ENCODE measurements at places on chromosomes 2 and 18.

- DNase-seq, result no peak
Measured at GRCh38 chr2:191748528-191749180, 70.7 kb downstream of the NABP1 start.

- peak; percentile 75 for DNase-seq
Measured at GRCh38 chr2:205675861-205676516, 6.3 kb upstream of the NRP2 start.

DNA sequence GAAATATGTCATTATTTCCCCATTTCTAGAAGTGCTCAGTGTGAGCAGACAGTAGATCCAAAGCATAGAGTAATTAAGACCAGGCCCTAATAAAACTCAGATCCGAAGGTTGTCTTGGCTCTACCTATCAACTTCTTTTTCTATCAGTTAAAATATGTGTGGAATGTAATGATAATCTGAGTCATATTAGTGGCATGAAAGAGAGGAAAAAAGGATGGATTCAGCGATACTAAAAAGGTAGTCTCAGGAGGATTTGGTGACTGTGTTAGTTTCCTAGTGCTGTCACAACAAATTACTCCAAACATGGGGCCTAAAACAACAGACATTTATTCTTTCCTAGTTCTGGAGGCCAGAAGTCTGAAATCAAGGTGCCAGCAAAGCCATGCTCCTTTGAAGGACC lies 103.7 kb upstream of the NABP1 start:
- no peak for DNase-seq

- DNase-seq, result no peak
Measured at GRCh38 chr2:231012463-231012862, 16.5 kb downstream of the SPATA3 start.

GRCh38 chr2:3265471-3265870 lies 112.1 kb downstream of the EIPR1 start:
- DNase-seq, result no peak

- DNase-seq, result no peak
Measured at GRCh38 chr2:73651591-73652230, 9.5 kb upstream of the NAT8 start.

DNA sequence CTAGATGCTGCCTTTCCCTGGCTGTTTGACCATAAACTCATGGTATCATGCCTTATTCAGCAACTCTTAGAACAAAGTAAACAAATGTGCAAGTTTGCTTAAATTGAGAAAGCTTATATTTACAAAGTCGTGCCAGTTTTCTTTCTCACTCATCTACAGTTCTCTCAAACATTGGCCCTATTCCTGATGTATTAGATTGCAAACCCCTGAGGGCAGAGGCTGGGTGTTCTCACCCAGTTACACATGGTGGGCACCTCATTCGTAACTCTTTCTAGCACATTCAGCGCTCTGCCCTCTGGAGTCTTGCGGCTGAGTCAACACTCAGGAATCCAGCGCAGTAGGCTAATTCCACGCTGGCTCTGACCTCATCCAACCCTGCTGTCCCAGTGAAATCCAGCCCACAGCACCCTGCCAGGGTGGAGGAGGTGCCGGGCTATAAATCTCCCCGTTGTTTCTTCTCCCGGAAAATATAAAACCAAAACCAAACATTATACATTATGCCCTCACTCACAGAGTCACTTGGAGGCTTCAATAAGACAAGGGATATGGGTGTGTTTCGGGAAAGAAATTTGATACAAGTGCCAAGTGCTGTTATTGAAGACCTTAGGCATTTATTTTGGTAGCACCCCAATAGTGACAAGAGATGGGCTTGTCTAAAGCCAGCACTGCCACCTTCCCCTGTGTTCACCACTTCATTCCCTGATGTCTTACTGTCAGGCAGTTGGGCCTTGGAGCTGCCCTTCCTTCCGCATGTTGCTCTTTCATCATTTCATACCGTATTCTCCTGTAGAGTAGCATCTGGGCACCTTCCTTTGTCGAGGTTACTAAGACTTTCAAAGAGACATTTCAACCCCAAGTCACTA lies 287.4 kb downstream of the PRKCE start:
- peak; percentile 91 for DNase-seq

GRCh38 chr2:170928036-170928823 lies 823 bp upstream of the GORASP2 start:
- no peak for DNase-seq

DNA sequence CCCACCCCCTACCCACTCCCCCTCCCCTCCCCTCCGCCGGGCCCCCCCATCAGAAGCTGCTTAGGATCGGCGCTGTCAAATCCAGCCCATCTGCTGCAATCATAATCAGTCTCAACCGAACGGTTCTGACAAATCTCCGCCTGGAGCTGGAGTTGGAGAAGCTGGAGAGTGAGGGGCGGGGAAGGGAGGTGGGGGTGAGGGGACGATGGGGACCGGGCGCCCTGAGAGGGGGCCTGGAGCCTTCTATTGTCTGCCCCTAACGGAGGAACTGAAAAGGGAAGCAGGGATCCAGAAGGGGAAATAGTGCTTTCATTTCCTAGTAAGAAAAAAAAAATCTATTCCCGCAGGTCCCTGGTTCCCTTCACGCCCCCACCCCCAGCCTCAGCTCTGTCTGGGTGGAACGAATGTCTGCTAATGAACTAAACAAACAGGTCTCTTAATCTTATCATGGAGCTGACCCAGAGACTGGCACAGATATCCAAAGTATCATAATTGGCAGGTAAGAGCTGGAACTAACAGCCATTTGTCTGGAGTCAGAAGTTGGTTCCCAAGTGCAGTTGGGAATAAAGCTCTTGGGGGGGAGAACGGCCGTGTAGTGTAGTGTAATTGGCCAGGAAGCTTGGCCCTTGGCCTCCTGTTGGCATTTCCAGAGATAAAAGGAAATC lies 301.2 kb downstream of the NCKAP5 start:
- DNase-seq, result no peak

GRCh38 chr18:22846088-22846683 lies 86.9 kb upstream of the RBBP8 start:
- peak; percentile 34 for DNase-seq

- no peak for DNase-seq
Measured at GRCh38 chr2:197934934-197935289, 130.5 kb downstream of the PLCL1 start.

- peak; percentile 43 for DNase-seq
Measured at GRCh38 chr2:188512456-188512855, 220.8 kb downstream of the GULP1 start.

GRCh38 chr2:111118981-111119821 lies 1.5 kb upstream of the BCL2L11 start:
- no peak for DNase-seq

DNA sequence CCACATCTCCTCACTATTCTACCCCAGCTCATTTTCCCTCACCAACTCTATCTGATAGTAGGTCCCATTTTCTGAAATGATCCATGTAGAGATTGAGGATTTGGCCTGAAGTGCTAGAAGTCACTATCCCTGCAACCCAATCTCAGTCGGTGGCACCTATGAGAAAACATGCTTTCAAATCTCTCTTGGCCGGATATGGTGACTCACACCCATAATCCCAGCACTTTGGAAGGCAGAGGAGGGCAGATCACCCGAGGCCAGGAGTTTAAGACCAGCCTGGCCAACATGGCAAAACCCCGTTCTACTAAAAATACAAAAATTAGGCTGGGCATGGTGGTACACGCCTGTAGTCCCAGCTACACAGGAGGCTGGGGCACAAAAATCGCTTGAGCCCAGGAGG lies 19.1 kb upstream of the MARCHF4 start:
- DNase-seq, result no peak

- no peak for DNase-seq
Measured at GRCh38 chr2:26269571-26270158, 24.9 kb downstream of the HADHB start.
